NCI-H1092 (cell line): ENCODE measurements at places on chromosomes 1 and 21.

DNA sequence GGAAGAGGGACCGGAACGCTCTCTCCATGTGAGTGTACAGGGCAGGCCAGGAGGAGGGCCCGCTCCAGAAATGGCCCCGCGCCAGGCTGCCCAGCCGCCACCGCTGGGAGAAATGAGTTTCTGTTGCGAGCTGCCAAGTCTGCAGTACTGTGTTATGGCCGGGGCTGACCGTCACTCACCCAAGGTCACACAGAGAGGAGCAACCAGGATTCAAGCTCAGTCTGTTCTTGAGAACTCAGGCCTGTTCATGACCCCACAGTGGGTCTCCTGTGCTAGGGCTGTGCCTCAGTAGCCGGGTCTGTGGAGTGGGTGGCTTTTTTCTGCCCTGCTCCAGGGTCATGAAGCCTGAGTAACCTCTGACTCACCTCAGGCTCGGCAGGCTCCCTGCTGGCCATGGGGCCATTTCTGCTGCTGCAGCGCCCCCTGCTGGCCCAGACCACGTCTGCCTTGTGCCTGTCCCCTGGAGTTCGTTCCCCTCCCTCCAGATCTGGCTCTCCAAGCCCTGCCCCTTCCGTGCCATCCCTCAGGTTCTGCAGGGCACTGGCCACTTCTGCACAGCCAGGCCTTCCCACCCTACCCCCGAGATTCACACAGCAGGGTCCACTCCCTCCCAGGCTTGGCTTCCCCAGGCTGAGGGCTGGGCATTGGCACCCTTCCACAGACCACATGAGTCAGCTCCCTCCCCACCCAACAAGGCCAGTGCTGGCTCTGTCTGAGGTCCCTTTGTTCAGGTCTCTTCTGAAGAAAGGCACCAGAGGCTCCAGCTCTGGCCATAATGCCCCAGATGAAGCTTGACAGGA is 51.8 kb downstream of the EDN2 start:
- DNase-seq: peak; percentile 66

DNA sequence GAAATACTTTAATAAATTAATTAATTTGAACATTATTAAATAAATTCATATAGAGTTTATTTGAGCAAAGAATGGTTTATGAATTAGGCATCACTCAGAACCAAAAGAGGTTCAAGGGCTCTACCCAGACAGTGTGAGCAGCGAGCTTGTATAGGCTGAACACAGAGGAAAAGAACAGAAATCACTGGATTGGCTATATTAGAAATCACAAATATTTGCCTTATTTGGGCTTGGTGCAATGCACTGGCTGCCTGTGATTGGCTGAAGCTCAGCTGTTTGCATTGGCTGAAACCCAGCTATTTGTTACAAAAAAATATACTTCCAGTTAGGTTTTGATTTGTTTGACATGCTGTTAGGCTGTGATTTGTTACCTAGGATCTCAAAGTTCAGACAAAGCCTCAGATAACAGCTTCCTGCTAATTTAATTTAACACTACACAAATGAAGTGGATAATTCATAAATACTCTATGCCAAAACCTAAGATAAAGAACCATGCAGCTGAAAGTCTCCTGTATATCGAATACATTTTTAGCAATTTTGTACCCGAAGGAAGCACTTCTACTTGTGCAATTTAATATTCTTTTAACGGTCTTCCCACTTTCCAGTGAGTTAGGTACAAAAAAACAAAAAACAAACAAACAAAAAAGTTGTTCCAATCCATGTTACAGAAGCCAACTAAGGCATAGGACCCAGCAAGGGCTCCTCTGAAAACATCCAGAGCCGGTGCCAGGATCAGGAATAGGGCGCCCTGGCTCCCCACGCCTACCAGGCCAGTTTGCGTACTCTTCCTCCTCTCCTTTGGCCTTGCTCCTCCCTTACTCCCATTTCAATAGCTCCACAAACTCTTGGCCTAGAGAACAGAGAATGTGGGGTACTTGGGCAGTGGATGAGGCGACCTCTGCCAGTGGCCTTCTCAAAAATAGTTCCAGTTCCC is 179.1 kb downstream of the DUSP10 start:
- DNase-seq: no peak

GRCh38 chr1:24157918-24158481 is 15.1 kb upstream of the IL22RA1 start:
- no peak for DNase-seq

- DNase-seq: no peak
These were observed 120.7 kb downstream of the LEPR start for GRCh38 chr1:65541161-65541560.

DNA sequence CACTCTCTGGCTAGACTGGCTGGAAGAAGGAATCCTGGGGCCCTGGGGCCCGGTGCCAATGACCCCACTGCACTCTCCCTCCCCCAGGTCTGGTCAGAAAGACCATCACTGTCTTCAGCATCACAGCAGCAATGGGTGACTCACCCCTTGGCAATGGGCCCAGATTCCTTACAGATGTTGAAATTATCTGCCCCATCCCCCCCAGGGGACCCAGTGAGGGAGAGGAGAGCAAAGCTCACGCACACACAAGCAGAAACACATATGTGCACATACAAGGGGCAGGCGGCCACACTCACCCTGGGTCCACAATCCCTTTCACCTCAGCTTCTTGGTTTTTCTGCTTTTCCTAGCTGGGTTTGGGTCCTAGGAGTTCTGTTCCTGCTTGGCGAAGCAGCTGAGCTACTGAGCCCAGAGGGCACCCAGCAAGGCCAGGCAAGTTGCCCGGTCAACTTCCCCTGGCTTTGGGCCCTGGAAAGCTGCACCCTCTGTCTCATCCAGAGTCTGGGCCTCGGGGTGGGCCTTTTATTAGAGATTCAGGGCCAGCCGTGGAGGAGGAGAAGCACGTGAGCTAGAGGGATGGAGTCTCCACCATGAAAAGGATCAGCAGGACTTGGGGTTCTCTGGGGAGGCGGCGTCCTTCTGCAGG is 2.6 kb downstream of the COL16A1 start:
- DNase-seq: no peak

DNA sequence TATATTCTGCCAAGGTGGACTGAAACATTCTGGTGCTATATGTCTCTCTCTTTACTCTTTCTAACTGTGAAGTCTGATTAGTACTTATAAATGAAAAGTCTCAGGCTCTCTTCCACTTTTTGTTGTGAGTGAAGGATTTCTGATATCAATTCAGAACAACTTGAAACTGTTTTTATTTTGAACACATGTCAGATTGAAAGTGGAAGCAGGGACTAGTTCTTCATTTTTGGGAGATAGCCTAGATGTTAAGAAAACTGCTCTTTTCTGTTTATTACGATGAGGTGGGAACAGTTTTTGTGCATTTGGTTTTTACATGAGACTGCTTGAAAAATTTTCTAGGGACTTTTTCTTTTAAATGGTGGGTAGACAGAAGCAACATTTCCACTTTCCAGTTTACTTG is 14.5 kb upstream of the GBP3 start:
- no peak for DNase-seq

DNA sequence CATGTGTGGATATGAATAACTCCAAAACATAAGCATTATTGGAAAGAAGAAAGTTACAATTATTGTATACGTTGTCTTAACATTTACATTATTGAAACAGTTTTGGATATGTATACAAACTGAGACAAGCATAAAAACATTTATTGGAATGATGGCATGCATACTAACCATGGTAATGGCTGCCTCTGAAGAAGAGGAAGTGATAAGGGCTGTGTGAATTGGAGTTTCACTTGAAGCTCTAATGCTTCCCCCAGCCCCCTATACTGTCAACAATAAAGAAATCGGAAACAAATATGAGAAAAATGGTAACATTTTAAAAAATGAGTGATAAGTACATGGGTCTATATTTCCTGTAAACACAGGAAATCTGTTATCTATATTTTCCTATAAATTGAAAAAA is 367.7 kb upstream of the DPYD start:
- no peak for DNase-seq

DNA sequence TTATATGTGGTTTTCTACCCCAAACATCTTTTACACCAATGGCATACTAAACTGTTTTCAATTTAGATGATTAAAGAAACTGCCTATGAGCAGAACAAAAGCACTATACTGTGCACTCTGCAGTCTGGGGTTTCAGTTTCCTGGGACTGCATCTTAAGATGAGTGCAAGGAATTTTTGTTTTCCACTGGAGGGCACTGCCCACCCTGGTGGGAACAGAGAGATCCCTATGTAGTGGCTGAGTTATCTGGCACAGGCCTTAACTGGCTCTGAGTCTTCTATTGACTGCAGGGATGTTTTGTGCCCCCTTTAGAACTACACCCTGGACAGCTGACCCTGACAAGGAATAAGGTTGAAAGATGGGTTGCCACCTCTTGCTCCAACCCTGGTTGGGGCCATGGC is 12.0 kb downstream of the PROK1 start:
- no peak for DNase-seq

DNA sequence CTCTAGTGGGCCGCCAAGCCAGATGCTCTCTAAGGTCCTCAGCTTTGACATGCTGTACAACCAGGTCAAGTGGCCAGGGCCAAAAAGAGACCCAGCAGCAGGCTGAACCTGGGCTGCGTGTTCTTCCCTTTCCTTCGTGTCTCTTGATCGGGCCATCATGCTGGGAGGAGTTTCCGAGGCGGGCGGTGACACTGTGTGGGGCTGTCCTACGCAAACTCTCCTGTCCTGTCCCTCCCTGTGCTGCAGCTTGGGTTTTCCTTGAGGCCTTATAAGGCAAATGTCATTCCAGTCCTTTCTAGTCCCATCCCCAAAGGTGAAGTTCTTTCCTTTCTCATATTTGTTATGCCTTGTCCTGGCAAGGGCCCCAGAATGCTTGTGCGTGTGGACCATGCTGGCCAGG is 56.7 kb downstream of the ARHGEF10L start:
- DNase-seq: no peak

- DNase-seq: no peak
These were observed 1.8 kb upstream of the PTTG1IP start for GRCh38 chr21:44875316-44875700.

DNA sequence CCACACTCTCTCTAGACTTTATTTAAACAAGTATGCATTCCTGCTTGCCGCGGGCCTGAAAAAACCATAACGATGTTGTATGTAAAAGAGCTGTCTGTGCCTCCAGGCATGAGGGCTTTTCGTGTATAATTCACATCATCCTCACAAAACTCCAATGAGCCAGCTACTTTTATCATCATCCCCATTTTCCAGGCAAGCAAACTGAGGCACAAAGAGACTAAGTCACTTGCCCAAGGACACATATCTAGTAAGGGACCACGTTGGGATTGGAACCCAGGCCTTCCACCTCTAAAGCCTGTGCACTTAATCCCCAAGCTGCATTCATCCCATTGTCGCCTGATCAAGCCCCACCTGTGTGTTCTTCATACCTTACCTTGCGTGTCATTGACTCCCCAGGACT is 226.9 kb downstream of the KAZN start:
- no peak for DNase-seq

DNA sequence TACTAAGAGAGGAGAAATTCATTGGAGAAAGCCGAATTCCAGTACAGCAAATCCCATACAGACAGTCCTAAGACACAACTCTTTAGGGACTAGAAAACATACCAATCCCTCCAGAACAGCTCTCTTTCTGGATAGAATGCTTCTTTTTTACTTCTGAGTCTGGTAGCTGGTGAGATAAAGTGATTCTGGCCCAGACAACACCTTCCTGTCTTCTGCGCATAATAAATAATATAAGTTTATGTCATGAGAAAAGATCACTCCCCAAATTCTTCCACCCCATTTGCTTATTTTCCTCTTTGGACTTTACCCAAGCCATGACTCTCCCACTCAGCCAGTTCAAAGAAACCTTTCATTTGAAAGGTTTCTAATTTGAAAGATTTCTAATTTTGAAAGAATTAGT is 98.4 kb downstream of the EDEM3 start:
- DNase-seq: no peak

- no peak for DNase-seq
These were observed 28.8 kb downstream of the SHISA4 start for GRCh38 chr1:201917362-201918033.

GRCh38 chr1:28102189-28102588 is 13.8 kb upstream of the EYA3 start:
- DNase-seq: no peak

DNA sequence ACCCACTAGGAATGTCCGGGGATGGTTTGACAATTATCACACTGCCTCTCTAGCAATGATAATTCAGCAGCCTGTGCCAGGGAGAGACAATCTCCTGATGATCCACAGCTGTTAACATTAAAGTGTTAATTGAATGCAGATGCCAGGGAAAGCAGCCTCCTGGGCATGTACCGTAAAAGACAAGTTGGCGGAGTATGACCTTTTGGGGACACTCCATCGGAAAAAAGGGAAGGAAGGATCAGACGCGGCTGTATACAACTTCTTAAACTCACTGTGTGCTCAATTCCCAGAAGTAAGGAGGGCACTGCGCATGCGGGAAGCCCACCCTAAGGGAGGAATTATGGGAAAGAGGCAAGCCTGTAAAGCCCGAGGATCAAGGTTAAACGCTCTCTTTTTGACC is 62.6 kb downstream of the MAP3K7CL start:
- no peak for DNase-seq

GRCh38 chr1:172630868-172631267 is 28.0 kb upstream of the FASLG start:
- no peak for DNase-seq

GRCh38 chr21:33355355-33355754 is 30.6 kb downstream of the IFNAR1 start:
- no peak for DNase-seq

GRCh38 chr1:78834201-78834741 is 172.3 kb downstream of the ADGRL4 start:
- no peak for DNase-seq

GRCh38 chr1:6803357-6803756 is 18.1 kb downstream of the CAMTA1 start:
- no peak for DNase-seq

DNA sequence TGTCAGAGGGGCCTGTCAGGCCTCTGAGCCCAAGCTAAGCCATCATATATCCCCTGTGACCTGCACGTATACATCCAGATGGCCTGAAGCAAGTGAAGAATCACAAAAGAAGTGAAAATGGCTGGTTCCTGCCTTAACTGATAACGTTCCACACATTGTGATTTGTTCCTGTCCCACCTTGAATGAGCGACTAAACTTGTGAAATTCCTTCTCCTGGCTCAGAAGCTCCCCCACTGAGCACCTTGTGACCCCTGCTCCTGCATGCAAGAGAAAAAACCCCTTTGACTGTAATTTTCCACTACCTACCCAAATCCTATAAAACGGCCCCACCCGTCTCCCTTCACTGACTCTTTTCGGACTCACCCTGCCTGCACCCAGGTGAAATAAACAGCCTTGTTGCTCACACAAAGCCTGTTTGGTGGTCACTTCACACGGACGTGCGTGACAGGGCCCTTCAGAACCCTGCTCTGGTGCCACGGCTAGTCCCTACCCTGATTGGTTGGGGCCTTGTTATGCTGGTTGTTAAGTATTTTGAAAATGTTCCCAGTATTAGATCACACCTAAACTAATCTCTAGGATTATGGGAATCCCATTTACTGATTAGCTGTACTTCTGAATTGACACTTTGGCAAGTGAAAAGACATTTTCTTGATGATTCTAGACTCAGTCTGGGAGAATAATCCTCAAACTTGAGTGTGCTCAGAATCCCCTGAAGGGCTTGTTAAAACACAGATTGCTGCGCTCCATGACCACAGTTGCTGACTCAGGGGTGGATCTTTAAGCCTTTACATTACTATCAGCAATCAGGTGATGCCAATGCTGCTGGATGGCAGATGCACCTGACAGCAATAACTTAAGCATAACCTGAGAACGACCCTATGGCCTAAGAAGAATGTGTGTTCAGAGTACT is 28.8 kb upstream of the SPATA6 start:
- DNase-seq: no peak
